AG09309 (cell line): ENCODE measurements at places on chromosomes 4 and X.
A peak's percentile ranks its signal among the peaks of the same experiment; 100 is the strongest.

DNA sequence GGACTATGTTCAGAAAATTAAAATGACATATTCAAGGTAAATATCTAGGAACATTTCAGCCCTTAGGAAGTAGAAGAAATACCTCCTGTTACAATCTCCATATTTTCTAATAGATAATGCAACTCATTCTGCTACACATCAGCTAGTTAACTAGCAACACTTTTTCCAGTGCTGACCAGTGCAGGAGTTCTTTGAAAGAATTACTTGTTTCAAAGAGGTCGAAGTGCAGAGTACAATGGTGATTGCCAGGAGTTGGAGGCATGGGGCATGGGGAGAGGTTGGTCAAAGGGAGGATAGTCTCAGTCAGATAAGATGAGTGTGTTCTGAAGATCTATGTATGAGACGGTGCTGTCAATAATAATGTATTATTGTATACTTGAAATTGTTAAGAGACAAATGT, 53.1 kb downstream of the MTNR1A start:
- DNase-seq, result no peak

DNA sequence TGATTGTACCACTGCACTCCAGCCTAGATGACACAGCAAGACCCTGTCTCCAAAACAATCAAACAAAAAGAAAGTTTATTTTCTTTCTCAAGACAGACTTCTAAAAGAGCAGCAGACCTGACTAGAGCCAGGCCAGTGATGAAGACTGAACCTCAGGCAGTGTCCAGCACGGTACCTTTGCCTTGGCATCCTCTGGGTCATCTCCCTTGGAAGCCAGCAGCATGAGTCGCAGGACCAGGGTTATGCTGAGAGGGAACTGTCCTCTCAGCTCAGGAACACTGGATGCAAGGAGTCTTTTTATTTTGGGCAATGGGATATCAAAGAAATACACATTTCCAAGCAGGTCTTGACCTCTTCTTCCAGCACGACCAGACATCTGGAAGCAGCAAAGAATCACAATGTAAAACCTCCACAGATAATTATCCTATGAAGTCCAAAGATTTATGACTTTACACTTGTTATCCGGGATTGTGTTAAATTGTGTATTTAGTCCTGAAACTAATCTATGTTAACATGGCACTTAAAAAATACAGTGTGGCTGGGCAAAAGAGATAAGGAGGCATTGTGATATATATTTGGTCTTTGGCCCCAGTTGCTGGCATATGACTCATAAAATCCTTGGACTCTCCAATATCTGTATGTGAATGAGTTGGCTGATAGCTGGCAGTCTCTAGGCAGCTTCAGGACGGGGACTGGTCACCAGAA, 66.0 kb upstream of the DDX60 start:
- DNase-seq, result no peak

DNA sequence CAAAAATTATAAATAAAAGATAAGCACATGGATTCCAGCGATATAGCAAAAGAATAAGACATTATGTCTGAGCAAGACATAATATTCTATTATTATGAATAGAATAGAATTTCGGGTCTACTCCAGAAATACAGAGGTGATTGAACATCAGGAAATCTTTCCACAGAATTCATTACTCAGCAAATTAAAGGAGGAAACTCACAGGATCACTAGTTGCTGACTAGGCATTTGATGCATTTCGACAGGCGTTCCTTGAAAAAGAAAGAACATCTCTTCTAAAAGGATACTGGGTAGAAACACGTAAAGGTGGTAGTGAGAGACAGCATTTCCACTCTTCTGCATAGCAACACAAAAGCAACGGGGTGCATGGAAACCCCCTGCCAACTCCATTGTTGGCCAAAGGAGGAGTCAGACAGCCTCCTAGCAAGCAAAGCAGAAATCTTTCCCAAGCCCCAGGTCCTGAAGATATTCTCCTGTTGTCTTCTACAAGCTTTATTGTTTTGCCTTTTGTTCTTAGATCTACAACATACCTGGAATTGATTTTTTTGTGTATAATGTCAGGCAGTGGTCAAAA, 14.3 kb upstream of the PDZD4 start:
- DNase-seq, result no peak

DNA sequence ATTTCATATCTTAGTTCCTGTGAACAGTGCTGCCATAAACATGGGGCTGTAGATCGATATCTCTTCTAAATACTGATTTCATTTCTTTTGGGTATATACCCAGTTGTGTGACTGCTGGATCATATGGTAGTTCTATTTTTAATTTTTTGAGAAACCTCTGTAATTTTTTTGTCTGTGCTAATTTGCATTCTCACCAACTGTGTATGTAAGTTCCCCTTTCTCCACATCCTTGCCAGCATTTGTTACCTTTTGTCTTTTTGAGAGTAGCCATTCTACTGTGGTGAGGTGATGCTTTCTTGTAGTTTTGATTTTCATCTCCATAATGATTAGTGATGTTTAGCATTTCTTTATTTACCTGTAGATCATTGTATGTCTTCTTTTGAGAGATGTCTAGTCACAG, 2086.5 kb upstream of the TENM3 start:
- no peak for DNase-seq

DNA sequence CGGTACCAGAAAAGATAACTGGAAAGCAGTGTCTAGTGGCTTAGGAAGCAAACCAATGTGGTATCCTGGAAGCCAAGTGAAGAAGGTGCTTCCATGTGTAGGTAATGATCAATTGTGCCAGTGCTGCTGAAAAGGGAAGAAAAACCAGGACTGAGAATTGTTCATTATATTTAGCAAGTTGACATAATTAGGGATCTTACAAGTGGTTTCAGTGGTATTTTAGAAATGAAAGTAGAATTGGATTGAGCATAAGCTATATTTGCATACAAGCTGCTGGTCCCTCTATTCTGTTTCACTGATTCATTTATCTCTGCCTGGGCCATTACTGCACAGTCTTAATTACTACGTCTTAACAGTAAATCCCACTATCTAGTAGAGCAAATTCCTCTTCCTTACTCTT, 32.3 kb downstream of the PRDM8 start:
- no peak for DNase-seq

GRCh38 chrX:133640161-133641015, 225.1 kb upstream of the GPC4 start:
- DNase-seq, result no peak

DNA sequence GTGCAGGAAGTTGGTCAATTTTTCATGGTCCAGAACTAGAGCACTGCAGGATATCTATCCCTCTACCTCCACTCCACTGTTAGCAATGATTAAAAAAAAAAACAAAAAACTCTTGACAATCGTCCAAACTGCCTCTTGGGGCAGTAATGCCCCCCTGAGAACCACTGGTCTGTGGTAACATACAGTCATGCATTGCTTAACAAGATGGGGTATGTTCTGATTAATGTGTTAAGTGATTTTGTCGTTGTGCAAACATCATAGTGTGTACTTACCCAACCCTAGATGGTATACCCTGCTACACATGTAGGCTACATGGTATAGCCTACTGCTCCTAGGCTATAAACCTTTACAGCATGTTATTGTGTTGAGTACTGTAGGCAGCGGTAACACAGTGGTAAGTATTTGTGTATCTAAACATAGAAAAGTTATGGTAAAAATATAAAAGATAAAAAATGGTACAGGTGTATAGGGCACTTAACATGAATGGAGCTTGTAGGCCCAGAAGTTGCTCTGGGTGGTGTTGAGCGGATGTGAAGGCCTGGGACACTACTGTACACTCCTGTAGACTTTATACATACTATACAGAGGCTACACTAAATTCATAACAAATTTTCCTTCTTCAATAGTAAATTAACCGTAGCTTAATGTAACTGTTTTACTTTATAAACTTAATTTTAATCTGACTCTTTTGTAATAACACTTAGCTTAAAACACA, 34.1 kb downstream of the ART3 start:
- DNase-seq, result no peak

DNA sequence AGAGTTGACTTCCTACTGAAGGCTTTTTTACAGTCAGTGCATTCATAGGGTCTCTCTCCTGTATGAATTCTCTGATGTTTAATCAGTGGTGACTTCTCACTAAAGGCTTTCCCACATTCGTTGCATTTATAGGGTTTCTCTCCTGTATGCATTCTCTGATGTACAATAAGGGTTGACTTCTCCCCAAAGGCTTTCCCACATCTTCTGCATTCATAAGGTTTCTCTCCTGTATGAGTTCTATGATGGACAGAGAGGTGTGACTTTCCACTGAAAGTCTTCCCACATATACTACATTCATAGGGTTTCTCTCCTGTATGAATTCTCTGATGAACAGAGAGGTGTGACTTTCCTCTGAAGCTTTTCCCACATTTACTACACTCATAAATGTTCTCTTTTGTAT, 45.2 kb downstream of the ZNF674 start:
- no peak for DNase-seq

- DNase-seq, result no peak
These were observed 359.1 kb downstream of the DACH2 start for GRCh38 chrX:86507331-86507730.

GRCh38 chrX:3807906-3808305, 94.5 kb upstream of the PRKX start:
- no peak for DNase-seq

GRCh38 chr4:55446578-55446922, 50.8 kb downstream of the TMEM165 start:
- DNase-seq, result no peak

DNA sequence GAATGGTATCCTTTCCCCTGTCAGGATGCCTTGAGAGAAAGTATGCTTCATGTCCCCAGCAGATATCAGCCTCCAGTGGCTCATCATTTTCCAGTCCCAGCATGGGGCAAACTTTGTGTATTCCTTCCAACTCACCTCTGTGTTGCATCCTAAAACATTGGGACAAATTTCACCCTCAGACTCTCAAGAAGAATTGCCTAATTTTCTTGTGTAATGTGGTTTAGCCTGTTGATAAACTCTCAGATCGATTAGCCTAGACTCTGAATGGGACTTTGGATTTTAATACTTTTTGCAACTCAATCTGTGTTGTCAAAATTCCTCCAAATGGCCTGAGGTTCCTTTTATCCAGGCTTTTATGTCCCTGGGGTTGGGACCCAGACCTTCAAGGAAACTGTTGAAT, 805.3 kb downstream of the C4orf33 start:
- no peak for DNase-seq

- no peak for DNase-seq
These were observed 132.6 kb downstream of the GLUD2 start for GRCh38 chrX:121179972-121180371.

GRCh38 chr4:152369203-152369901, 166.5 kb downstream of the FBXW7 start:
- DNase-seq, result no peak

DNA sequence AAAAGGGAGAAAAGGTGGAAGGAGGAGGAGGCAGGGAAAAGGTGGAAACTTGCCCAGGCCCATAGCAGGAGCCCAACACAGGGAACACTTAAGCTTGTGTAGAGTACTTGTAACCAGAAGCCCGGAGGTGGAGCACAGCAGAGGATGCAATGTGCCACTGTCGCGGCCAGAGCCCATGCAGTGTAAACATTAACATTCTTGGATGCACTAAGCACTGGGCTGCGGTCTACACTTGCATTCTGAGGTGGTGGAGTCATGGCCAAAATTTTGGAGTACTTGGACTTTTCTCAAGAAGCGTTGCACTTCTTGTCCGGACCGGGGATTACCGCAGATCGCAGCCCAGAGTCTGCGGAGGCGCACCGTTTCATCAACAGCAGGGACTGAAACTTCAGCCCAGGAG, 4.5 kb upstream of the RHOXF1 start:
- DNase-seq, result no peak

DNA sequence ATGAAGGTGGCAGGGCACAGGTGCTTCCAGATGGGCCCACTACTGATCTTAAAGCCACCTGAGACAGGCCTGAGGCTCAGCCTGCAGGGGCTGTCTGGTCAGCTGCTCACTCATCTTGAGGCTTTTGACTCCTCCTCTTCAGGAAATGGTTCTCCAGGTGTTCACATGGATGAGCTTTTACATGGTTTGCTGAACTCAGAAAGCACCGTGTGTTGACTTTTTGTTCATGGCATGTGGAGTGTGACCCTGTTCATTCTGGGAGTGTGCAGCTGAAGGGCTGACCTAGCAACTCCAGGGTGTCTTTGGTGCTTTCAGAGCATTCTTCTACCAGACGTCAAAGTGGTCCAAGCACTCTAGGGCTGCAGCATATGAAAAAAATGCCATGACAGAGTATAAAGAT, 111.1 kb downstream of the CCNG2 start:
- DNase-seq, result no peak

DNA sequence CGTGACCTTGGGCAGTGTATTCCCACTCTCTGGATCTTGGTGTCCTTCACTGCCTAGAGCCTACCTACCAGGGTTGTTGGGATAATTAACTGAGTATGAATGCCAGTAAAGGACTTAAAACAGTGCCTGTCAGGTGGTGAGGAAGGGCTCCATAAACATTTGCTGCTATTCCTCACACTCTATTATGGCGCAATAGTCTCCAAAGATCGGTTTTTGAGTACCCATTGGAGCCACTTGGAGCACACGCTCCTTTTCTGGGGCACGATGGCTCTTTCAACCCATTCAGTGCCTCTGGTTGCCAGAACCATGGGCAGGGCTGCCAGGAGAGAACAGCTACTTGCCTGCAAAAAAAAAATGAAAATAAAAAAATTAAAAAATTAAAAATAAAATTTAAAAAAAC, 296.6 kb upstream of the PPARGC1A start:
- no peak for DNase-seq

DNA sequence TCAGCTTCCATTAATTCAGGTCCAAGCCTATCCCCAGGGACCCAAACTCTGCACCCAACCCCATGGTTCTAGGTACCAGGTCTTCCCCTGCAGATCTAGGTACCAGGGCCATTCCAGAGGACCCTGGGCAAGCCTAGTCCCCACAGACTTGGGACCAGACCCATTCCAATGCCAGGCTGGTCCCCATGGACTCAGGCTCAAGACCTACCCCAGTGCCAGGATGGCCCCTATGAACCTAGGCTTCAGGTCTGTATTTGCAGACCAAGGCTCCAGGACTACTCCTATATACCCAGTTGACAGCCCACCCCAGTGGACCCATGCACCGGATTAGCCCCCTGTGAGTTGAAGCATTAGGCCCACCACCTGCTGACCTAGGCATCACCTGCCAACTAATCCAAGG, 8.9 kb downstream of the MTHFD2L start:
- no peak for DNase-seq

GRCh38 chrX:46913667-46914066, 1.4 kb downstream of the JADE3 start:
- DNase-seq, result no peak

GRCh38 chr4:23023666-23024065, 330.9 kb downstream of the GBA3 start:
- no peak for DNase-seq

- peak; percentile 83 for DNase-seq
These were observed 215.3 kb upstream of the CTSO start for GRCh38 chr4:156169011-156169410.

- no peak for DNase-seq
These were observed 340 bp downstream of the HNRNPD start for GRCh38 chr4:82373486-82373815.

GRCh38 chrX:48835524-48836329, at the start of gene PCSK1N:
Gene PCSK1N (minus strand): TSS chrX:48835610. CDS start chrX:48835532, 78 bp downstream.
- no peak for DNase-seq

- no peak for DNase-seq
These were observed 168.6 kb downstream of the PTTG2 start for GRCh38 chr4:38128478-38129459.
